Activated naive CD4-positive, alpha-beta T cell treated with anti-CD3 and anti-CD28 coated beads, Interleukin-2, amount 10 ng/mL, durations not matched to agents 7 days and 5 days (primary cell): ENCODE measurements at places on chromosomes 6 and 20.
A peak's percentile ranks its signal among the peaks of the same experiment; 100 is the strongest.

- no peak for DNase-seq
Measured at GRCh38 chr6:34021554-34022190, 124.2 kb downstream of the GRM4 start.

DNA sequence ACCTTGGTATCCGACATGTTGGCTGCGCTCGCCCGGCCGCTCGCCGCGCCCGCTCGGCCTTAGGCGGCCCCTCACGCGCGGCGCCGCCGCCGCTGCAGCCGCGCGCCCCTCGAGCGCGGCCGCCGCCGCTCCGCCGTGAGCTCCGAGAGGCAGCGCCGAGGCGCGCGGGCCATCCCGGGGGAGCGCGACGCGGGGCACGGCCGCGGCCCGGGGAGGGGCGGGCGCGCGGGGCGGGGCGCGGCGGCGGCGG, at the start of gene KIF13A:
TSS of gene KIF13A (minus strand) at position 189 of the 250 bp plus-strand sequence. CDS start at position 17, 172 bp downstream.
- DNase-seq = no peak

DNA sequence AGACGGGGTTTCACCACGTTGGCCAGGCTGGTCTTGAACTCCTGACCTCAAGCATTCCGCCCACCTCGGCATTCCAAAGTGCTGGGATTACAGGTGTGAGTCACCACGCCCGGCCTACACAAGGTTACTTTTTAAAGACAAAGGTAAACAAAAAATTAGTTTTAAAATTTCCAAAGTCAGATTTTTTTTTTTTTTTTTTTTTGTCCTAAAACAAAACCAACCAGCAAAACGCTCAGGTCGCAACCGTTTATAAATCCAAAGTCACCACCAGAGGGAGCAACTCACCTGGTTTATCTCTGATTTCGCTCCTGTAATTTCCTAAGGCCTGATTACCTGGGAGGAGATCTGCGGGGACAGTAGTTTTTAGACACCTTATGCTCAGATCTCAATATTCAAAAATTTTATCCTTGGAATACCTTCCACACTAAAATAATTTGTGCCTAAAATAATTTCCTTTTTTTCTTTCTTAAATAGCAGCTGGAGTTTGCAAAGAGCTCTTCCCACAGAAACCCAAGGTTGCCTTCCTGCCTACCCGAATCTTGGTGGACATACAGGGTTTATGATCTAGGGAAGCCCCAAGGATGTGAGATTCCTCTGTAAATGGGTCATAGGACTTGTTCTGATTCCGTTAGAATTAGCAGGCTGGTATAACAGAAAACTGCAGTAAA, 19.8 kb upstream of the TREM1 start:
- peak; percentile 65 for DNase-seq

DNA sequence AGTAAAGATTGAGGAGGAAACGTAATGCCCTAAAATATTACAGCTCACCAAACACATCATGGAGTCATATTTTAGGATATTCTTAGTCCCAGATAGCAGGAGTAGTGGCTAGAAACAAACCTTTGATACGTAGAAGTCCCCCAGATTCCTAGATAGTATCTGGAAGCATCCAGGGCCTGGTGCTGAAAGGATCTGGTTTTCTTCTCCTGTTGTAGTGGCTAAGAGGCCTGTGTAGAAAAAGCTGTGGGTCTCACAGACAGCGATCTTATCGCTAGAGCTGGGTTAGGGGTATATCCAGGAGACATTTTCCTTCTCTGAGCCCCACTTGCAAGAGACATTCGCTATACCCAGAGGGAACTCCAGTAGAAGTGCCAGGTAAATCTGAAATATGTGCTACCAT, 139.9 kb downstream of the KCNQ5 start:
- no peak for DNase-seq

DNA sequence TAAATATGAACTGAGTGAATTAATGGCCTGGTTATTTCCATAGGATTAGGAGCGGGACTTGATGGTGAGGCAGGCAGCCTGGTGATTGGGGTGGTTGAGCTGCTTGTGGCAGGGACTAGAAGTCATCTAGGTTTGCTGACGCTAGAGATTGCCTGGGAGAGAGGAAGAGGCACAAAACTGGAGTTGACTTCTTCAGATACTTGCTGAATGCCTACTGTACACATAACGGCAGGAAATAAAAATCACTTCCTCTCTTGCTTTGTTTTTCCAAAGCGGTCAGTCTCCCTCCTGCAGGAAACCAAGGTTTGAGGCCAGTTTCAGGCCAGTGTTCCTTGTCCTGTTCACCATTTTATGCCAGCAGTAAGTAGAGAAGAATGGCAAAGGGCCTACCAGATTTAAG, 36.7 kb upstream of the MYLIP start:
- DNase-seq = no peak

DNA sequence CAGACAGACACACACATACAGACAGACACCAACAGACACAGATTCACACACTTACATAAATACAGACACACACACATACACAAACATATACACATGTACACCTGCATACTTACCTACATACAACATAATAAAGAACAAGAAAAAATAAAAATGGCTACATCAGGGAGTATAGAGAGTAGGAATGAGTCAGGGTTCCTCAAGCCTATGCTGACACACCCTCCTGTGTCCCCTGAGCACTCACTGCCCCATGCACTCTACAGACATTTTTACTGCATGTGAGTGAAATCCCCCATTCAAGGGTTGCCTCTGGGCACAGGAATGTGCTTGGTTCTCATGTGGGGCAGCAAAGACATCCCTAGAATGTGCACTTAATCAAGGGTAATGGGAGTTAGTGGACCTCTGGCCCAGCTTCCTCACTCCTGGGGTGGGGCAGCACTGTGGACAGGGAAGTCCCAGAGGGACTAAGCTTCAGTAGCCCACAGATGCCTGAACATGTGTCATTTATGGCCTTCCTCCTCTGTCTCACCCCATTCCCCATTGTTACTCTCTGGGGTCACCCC, 185.9 kb upstream of the FOXA2 start:
- no peak for DNase-seq
